ENCODE measurements at places on chromosomes 7 and 10.

DNA sequence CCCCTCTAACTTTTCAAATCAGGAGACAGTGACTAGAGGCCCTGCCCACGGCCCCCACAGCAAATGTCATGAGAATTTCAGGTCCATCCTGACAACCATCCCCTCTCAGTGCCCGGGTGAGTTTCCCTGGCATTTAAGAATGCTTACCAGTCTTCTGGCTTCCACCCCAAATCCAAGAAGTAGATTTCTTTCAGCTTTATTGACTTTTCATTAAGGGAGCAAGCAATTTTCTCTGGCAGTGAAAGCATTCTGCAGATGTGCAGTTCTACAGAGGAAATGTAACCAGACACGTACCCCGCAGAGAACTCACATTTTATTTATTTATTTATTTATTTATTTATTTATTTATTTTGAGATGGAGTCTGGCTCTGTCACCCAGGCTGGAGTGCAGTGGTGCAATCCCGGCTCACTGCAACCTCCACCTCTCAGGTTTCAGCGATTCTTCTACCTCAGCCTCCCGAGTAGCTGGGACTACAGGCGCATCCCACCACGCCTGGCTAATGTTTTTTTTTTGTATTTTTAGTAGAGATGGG lies 120.9 kb upstream of the KCTD7 start:
- DNase-seq: no peak

DNA sequence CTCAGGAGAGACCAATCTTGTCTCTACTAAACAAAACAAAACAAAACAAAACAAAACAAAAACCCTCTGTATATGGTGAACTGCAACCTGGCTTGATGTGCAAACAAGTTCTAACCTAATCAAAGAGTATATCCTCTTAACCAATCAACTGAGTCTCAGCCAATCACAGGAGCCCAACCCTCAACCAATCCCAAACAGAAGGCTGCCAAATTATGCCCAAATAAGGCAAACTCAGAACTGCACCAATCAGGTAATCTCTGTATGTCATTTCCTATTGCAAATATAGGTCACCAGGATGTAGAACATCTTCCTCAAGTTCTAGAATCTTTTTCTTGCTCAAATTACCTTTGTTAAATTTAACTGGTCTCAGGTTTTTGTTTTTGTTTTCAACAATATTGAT lies 5.2 kb downstream of the FAM133B start:
- DNase-seq: no peak

DNA sequence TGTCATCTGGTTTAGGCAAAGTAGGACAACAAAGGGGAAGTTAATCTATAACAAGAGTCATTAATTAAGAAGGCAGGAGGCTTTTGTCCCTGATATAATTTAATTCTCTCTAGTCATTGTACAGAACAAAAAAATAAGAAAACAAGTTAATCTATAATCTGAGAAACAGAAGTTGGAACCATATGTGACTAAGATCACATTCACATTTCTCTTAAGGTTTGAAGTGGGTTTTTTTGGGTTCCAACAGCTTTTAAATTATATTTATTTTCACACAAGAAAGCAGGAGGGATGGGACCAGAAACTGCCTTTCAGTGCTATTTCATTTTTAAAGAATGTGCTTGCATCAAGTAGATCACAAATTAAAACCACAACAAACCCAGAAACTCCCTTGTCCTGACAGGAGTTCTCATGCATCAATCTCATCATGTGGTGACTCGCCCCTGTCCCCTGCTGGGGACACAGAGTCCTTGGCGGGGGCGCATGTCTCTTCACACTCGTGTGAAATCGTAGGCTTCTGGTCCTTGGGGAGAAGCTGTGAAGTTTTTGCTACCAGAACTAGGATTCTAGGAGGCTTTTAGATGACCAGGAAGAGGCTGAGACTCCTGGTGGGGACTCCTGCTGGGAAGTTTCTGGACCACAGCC lies 10.1 kb upstream of the OPN4 start:
- DNase-seq: no peak

DNA sequence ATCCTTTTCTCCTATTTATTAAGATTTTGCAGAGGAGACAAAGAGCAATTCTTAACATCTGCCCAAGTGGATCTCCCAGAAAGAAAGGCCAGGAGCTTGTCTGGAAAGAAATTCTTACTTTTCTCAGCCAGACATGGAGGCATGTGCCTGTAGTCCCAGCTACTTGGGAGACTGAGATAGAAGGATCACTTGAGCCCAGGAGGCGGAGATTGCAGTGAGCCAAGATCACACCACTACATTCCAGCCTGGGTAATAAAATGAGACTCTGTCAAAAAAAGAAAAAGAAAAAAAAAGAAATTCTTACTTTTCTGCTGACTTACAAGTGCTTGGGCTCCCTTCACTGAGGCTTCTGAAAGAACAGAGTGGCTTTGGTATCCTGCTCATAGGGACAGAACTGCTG lies 2.4 kb upstream of the CYP3A43 start:
- DNase-seq: no peak

DNA sequence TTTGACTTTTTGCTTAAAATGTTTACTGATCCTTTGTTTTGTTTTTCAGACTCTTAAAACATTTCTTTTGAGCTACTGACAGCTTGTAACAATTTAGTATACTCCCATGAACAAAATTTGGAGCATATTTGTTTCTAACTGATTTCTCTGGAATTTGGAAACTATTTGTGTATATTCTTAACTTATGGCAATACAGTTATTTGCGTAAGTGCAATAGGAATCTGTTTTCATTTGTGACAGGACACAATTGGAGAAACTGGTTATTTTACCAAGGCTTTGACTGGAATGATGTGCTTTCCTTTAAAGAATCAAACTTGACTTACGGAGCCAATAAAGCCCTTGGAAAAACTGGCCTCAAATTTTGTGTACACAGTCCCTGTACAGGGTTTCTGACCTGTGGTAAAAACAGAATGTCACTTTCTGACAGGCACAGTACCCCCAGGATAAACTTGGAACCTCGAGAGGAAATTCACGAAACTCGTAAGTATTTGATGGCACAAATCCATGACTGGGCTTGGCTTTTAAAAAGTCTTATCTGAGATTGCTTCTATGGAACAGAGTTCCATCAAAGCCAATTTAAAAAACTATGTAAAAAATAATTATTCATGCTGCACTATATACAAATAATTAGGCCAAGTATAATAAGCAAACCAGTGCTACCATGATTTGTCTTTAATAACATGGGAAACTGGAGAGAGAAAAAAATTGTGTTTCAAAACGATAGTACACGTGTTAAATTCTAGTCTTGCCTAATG lies 70.4 kb downstream of the ST8SIA6 start:
- DNase-seq: no peak

GRCh38 chr7:31910191-31910590 lies 160.0 kb downstream of the PDE1C start:
- peak; percentile 60 for DNase-seq

- DNase-seq: no peak
Measured at GRCh38 chr7:140232957-140233917, 56.5 kb upstream of the KDM7A start.

GRCh38 chr7:3200504-3200903 lies 100.5 kb upstream of the SDK1 start:
- no peak for DNase-seq

All from NCI-H446 treated with DMSO at 0.1 percent for 48 hours (cell line).